Stimulated activated CD4-positive, alpha-beta T cell treated with anti-CD3 and anti-CD28 coated beads, Interleukin-15, amount 100 ng/mL, for 48 hours (primary cell): ENCODE measurements at places on chromosomes 5 and 9.

GRCh38 chr9:127033789-127034188 is 88.6 kb downstream of the ANGPTL2 start:
- DNase-seq, result no peak

DNA sequence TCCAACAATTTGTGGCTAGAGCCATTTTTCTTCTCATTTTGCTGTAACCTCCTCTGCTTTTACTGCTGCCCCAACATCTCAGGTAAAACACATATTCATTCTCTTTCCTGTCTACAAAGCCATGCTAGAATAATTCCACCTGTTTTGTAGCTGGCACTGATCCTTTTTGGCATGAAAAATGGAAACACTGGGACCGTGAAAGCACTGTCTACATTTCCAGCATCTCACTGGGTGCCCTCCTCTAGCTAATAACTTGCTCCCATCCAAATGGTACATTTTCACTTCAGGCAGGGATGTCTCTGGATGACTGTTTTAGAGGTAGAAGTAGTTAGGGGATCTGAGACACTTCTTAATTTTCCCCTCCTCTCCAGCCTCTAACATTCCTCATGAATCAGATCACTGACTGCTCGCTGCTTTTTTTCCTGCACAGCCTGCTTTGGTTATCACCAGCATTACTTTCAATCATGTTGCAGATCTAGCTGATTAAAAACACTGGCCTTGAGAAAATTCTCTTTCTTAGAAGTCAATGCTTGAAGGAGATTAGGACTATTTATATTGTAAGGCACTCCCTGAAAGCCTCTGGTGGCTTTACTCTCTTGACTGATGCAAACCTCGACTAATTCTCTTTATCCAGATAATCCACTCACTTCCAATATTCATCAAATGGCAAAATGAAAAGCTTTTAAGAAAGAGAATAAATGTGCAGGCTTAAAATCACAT is 1312.6 kb upstream of the DMAC1 start:
- DNase-seq, result no peak

DNA sequence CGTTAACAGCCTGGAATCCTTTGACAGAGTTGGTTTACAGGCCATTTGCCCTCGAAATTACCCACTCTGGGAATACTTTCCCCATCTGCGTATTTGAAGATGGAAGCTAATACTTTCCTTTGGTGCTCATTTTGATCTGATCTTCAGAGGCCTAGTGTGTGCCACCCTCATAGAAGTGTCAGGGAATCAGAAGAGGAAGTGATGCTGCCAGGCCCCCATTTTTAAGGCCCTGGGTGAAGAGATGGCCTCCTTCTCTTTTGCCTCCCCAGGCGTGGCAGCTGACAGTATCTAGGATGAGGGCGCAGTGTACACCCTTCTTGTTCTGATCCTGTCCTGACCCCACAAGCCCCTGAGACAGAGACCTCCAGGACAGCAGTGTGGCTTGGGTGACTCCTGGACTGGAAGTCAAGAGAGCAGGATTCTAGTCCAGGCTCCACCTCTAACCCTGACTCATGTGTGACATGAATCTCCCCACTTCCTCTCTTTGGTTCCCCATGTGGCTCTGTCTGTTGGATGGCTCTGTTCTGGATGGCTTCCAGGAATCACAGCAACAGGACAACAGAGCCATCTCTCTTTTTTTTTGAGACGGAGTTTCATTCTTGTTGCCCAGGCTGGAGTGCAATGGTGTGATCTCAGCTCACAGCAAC is 27.8 kb downstream of the CSF1R start:
- DNase-seq, result no peak

- DNase-seq, result no peak
These were observed 320.9 kb upstream of the KLF4 start for GRCh38 chr9:107810461-107810961.

DNA sequence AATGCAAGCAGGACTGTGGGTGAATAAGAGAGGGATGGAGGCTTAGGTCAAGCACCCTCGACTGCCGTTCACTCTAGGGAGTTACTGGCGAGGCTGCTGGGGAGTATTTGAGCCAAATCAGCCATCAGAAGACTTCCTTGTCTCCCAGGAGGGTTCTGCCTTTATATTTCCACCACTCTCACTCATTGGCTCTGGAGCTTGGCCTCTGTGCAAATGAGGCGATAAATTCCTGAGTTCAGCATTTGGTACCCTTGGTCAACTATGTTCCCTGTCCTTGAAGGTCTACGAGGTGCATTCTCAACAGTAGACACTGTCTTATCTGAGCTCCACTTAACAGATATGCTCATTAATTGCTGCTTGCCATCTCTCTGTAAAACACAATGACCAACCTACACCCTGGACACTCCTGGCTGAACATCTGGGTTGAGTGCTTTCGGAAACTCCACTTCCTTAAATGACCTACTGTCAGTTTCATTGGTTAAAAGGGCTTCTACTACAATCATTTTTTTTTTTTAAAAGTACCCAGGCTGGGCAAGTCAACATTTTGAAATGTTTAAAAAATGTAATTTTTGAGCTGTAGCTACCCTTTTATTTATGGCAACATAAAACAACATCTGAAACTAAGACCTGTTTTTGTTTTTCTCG is 153.2 kb downstream of the NTRK2 start:
- DNase-seq, result no peak

DNA sequence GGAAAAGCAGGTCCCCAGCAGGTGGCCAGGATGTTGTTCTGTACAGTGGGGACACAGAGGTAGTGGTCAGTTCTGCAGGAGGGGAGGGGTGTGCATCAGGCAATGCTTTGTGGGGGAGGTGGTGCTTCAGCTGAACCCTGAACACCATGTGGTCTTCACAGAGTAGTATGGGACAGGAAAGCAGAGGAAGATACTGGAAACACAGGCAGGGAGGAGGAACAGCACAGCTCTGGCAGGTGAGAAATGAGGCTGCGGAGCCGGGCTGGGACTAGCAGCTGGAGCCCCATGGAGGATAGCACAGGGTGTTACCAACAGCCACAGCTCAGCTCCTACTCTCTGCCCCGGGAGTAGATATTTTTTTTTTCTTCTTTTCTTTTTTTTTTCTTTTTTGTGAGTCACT is 161.5 kb downstream of the ENTREP1 start:
- DNase-seq, result no peak

GRCh38 chr5:88060194-88060593 is 208.5 kb downstream of the TMEM161B start:
- DNase-seq, result no peak

GRCh38 chr5:592158-592557 is 20.0 kb upstream of the CEP72 start:
- DNase-seq, result no peak
